ENCODE measurements at places on chromosomes 11 and 22.

DNA sequence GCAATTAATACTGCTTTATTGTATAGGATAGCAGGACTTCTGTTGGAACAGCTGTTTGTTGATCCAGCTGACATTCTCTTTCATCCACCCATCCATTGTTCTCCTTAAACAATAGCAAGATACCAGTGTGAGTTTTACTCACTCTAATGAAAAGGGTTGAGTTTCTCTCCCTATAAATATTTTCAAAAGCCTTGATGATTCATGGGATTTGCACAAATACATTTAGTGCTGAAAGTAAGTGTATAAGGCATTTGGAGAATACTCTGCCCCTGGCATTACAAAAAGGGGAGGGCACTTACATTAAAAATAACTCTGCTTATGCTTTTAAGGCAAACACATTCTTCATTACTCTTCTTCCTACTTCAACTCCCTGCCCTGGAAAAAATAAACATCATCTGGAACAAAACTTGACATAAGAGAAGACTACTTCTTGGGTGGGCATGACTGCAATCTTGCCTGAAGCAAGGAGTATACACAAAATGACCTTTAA, 634.9 kb downstream of the METTL15 start:
- no peak for DNase-seq

- no peak for DNase-seq
These were observed 7.3 kb downstream of the DENND6B start for GRCh38 chr22:50319503-50319951.

GRCh38 chr11:9228091-9228490, 37.1 kb downstream of the DENND5A start:
- no peak for DNase-seq

- DNase-seq = no peak
These were observed 199.9 kb downstream of the IGLL1 start for GRCh38 chr22:23380230-23380573.

DNA sequence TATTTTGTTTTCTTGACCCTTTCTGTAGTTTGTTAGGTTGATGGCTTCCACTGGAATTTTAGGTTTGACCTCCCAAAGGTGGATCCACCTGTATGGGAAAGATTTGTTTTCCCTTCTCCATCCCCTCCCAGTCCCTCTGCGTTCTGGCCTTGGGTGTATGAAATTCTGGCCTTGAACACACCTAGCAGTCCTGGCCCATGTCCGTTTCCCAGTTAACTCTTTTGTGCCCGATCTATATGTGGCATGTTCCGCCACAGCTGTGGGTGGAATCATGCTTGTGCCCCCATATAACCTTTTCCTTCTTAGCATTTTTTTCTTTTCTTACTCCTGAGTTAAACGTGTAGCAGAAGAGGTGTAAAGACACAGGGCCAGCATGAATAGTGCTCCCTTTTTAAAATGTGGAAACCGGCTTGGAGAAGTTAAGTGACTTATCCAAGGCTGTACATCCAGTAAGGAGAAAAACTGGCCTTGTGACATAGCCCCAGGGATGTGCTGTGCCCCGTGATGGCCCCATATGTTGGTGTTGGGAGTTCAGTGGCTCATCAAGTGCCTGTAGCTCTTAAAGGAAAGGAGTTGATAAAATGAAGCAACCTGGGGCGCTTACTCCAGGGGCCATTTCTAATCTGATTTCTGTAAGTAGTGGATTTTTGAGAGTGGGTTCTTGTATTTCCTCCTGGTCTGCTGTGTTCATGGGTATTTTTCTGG, 39.3 kb downstream of the ZNRF3 start:
- no peak for DNase-seq
